ENCODE measurements at places on chromosomes 5 and 9.

DNA sequence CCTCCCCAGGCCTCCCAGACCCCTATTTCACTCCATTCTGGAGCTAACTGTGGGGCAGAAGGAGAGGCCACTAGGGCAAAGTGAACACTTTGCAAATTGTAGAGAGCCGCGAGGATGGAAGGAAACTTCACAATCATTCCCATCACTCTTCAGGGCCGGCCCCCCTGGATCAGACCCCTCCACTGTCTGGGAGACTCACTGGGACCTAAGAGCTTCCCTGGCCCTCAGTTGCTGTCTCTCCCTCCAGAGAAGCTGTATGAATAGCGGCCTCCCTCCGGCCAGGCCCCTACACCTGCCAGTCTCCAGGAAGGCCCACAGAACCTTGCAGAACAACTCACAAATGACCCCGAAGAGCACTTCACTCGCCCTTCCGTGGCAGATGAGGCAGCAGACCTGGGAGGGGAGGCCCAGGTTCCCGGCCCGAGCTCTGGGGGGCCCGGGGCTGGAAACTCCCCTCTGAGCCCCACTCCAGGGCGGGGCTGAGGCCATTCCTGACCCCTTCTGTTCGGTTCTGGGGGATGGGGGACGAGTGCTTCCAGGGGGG, 141.9 kb upstream of the IER5L start:
- DNase-seq = no peak

DNA sequence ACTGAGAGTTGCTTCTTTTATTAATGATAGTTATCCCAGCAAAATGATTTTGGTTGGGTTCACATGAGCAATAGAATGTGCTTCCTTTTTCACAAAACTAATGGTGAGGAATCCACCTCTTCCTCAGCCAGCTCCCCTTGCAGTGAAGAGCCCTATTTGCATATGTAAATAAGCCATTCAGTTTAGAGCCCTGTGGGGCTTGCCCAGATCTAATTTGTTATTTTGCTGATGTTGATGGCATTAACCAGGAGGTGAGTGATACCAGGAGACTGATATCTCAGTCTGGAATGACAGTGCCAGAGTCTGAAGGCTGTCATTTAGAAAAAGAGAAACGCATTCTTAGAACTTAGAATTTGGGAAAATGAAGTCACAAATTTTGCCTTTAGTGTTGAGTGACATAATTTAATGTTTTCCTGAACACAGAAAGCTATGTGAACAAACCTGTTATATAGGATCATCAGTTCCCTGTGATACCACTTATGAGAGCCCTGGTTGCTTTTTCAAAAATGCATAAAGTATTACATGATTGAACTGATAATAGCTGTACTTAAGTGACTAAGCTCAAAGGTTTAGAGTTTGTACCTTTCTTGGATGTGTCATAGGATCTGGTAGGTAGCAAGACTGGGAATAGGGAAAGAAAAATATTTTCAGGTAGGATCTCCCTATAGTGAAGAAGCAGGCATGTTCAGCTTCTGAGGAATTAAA, 271.6 kb downstream of the MAST4 start:
- no peak for DNase-seq

- no peak for DNase-seq
Observed at GRCh38 chr5:84597904-84598303, 213.2 kb upstream of the EDIL3 start.

DNA sequence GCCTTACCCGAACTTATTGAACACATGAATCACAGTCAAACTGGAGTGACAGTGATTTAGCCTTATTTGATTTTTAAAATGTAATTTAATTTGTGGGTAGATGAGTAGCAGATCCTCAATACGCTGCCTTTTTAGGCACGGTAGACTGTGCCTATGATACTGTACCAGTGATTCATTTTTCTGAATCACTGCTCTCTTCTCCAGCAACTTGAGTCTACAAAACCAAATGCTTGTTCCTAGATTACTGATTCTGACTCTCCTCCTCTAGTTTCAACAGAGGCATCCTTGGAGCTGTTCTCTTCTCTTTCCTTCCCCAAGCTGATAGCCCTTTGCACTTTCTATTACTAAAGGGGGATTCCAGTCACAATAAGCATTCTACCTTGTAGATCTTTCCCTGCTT, 94.3 kb upstream of the IL7R start:
- no peak for DNase-seq

DNA sequence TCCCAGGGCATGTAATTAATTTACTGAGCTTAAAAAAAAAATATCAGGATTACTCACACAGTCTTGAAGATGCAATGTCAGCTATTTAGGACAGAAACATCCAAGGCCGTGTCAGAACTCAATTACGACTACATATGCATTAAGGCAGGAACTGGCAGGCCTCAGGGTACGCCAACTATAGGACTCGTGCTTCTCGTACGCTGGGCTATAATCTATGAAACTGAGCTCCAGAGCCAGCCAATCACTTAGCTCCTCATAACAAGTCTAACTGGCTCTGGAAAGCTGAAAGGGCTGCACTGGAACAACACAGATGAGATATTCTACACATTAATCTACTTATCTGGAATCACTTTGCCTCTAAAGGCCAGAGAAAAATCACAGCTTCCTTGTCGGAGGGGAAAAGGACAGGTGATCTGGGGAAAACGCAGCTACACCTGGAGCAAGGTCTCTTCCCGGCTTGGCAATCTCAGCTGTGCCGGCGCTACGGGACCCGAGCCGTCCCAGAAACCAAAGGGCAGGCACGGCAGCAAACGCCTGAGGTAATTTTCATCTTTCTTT, 212.0 kb downstream of the DEPDC1B start:
- DNase-seq = no peak

DNA sequence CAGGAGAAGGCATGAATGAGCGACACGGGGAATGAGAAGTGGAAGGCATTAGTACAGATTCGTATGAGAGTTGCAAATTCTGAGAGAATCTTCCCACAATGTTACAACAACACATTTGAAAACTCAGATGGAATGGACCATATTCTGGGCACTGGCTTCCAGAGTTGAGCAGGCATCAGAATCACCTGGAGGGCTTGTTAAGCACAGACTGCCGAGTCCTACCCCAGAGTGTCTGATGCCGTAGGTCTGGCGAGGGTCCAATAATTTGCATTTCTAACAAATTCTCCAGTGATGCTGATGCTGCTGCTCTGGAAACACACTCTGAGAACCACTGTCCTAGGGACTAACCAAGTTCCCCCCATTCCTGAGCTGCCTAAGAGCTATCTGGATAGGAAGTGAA, 2.9 kb upstream of the TLX3 start:
- DNase-seq = no peak

GRCh38 chr5:111810112-111810511, 53.1 kb upstream of the NREP start:
- no peak for DNase-seq

DNA sequence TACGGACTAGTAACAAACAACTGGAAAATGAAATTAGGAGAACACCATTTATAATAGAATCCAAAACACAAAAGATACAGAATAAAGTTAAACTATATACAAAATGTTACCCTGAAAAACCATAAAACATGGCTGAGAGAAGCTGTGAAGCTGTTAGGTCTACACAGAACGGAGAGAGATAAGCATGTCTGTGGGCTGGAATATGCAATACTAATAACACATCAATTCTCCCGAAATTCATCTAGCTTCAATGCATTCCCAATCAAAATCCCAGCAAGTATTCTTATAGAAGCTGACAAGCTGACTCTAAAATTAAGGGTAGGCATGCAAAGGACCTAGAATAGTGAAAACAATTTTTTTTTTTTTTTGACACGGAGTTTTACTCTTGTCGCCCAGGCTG, 32.5 kb downstream of the CAMSAP1 start:
- no peak for DNase-seq

DNA sequence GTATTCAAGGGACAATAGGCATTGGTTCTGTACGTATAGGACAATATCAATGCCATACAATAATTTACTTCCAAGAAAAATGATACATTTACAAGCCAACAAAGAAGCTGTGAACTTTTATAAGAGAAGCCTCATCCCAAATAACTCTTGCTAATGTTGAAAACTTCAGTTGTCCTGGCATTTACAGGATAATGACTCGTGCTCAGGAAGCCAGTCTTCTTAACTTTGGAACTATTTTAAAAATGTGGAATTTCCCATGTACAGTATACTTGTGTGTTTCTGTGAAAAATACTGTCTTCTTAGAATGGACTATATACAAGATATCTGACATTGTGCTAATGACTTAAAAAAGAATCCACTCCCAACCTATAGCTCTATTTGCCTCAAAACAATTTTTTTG, 1479.3 kb upstream of the CDH9 start:
- DNase-seq = no peak

DNA sequence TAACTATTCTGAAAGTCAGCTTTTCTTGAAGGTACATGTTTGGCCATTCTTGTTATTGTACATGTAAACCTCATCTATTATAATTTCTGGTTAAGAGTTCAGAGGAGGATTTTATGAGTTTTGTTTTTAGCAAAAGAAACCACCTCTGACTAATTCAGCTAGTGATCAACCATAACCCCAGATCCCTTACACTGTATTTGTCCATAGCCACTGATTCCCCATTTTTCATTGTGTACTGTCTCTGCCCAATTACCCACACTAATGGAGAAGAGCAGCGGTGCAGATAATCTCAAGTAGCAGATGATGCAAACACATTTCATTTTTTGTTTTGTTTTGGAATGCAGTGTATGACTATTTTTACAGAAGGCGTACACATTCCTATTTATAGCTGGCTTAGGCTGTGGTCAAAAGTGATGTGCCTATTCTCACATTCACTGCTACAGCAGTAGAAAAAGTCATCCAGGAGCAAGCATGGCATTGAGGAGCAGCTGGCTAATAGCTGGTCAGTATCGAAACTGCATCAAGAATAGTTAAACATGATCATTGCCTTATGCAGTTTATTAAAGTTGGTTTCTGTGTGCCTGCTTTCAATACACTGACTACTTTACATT, 988.3 kb downstream of the DTWD2 start:
- DNase-seq = no peak

DNA sequence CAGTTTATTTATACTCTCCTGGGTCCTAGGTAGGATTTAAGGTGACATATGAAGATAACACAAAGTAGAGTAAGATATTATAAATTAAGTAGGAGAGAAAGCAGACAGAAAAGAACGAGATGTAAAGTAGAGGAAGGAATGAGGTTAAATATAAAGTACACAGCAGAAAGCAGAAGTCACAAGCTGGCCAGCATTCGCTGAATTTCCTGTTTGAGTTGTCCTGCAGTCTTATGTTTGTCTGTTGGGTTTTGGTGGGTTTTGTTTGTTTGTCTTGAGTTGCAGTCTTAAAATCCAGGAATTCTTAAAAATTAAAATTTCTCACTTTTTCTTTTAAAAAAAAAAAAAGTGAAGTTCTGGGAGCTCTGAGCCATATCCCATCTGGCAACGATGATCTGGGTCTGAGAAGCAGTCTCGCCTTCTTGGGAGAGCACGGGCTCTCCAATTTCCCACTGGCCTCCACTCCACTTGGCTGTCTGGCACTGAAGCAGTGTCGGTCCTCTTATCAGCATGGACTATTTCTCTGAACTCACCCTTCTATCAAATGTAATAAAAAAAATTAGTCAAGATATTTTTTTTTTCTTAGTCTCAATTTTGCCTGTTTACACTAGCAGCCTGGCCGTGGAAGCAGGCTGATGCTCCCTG, 2.0 kb downstream of the S100Z start:
- DNase-seq = no peak

DNA sequence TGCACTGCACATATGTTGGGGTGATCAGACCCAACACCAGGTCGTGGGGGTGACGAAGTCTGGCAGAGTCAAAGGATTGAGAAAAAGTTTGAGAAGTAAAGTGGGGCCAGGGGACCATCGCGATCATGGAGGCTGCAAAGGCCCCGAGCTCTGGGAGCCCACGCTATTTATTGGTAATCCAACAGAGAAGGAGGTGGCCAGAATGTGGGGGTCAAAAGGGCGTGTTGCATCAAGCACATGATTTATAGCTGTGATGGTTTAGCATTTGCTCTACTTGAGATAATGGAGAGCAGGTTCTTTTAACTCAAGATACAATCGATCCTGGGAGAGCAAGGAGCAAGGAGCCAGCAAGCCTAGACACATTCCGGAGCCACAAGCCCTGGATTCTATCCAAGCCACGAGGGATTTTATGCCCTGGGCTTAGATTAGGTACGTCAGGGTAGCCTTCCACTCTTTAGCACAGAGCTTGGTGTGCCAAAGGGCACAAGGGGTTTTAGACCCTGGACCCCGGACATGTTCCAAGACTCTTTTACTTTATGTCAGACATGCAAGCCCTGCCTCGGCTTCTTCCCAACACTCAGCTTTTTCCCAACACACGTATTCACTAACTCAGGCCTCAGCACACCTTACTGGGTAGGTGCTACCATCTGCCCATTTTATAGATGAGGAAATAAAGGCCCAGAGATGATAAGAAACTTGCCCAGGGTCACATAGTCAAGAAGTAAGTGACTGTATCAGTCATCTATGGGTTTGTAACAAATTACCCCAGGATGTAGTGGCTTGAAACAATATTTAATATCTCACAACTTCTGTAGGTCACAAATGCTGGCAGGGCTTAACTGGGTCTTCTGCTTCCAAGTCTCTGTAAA, 39.5 kb downstream of the NSUN2 start:
- DNase-seq = no peak

DNA sequence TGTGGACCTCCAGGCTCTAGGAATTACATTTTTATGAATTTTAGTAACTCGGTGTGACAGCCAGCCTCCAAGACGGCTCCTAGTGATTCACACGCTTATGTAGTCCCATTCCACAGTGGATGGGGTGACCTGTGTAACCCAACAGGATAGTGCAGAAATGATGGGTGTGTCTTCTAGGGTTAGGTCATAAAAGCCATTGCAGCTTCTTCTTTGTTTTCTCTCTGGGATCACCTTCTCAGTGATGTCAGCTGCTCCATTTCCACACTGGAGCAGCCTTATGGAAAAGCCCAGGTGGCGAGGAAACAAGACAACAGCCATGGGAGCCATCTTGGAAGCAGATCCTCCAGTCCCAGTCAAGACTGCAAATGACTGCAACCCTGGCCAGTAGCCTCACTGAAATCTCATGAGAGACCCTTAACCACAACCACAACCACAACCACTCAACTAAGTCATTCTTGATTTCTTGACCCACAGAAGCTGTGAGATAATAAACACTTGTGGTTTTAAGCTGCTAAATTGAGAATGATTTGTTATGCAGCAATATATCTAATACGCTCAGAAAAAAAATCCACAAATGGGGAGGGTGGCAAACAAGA, 5.1 kb upstream of the GNPDA1 start:
- no peak for DNase-seq

- DNase-seq = peak; percentile 45
Observed at GRCh38 chr5:6632324-6632887, 438 bp downstream of the NSUN2 start.

- DNase-seq = no peak
Observed at GRCh38 chr5:96680759-96681470, 18.7 kb downstream of the CAST start.

GRCh38 chr5:68344447-68345111, 129.0 kb downstream of the PIK3R1 start:
- no peak for DNase-seq

DNA sequence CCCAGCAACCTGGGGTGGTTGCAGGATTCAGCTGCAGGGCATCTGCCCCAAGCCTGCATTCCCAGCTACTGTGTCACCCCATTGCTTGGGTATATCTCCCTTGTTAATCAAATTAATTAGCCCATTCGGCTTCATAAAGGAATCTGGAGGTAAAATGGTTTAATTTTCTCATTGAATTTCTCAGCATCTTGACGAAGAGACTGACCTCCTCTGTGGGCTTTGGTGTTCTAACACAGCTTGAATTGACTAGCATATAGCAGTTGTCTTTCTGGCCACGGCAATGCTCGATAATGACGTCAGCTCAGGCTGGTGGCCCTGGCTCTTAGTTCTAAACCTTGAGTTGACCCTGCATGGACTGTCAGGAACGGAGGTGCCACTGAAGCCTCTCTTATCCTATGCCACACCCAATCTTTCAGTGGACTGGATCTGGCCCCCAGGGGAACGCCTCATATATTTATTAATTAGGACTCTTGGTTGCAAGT, 72.4 kb downstream of the MSX2 start:
- DNase-seq = no peak
